Activated T-cell treated with anti-CD3 and anti-CD28 coated beads for 48 hours (primary cell): ENCODE measurements at places on chromosomes 2 and 18.

DNA sequence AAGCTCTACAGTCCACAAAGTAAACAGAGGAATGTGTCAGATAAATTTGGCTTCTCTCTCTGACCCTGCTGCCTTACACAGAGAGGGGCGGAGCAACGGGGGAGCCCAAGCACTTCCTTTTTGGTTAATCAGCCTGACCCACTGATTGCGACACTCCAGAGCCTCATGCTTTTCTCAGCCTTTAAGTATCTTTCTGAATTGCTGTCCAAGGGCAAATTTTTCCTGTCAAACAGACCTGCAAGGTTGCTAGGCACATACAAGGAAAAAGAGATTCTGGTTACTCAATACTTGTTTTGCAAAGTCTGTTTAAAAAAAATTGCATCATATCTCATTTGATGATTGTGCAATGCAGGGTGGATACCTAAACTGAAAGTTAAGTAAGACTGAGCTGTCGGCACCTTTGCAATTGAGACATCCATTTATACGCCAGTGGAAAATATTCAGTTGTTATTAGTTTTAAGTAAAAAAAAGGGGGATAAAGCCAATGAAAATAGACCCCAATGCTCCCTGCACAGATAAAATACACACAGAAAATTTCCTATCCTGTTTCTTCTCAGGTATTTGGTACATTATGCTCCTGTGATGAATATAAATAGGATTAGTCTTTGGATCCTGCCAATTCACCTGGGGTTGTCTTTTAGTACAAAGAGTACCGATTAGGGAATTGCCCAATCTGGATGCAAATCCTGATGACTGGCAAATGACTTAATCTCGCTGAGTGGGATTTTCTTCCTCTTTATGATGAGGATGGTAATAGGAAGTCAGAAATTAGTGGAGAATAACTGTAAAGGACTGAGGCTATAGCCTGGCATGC lies 260.2 kb upstream of the TRIB2 start:
- DNase-seq = peak; percentile 56

GRCh38 chr18:76274468-76275289 lies 220.4 kb downstream of the ZNF516 start:
- no peak for DNase-seq

DNA sequence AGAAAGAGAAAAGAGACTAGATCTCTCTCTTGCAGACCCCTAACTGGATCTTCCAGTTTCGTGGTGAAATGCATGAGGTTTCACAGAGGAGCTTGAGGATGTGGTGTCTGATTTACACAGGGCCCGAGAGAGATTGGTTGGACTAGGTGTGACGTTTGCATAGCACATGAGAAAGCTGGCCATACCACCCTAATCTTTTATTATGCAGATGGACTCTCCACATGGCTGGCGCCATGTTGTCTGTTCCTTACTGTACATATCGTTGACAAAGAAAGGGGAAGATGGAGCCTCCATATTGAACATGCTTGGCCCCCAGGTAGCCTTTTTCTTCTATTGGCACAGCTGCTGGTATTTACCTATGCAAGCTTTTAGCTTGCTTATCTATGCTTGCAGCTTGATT lies 27.5 kb upstream of the PGAP1 start:
- no peak for DNase-seq

DNA sequence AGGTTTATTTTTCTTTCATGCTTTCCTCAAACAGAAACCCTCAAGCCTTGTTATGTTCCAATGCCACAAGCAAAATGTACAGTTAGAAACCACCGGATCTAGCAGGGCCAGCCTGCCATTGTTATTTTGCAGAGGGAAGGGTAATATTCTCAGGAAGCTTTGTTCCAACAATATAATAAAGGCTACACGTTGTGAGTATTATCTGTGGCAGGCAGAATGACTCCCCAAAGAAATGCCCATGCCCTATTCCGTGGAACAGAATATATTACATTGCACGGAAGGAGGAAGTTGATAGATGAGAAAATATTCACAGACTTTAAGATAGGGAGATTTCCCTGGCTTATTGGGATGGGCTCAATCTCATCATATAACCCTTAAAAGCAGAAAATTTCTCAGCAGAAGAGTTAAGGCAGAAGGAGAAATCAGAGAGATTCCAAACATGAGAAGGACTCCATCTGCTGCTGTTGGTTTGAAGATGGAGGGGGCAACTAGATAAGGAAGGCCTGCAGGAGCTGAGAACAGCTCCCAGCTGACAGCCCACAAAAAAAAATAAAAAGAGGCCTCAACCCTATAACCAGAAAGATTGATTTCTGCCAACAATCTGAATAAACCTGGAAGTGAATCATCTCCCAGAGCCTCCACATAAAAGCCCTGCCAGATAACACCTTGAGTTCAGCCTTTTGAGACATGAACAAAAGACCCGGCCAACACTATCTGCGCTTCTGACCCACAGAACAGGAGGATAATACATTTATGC lies 466.6 kb downstream of the LPIN1 start:
- no peak for DNase-seq

DNA sequence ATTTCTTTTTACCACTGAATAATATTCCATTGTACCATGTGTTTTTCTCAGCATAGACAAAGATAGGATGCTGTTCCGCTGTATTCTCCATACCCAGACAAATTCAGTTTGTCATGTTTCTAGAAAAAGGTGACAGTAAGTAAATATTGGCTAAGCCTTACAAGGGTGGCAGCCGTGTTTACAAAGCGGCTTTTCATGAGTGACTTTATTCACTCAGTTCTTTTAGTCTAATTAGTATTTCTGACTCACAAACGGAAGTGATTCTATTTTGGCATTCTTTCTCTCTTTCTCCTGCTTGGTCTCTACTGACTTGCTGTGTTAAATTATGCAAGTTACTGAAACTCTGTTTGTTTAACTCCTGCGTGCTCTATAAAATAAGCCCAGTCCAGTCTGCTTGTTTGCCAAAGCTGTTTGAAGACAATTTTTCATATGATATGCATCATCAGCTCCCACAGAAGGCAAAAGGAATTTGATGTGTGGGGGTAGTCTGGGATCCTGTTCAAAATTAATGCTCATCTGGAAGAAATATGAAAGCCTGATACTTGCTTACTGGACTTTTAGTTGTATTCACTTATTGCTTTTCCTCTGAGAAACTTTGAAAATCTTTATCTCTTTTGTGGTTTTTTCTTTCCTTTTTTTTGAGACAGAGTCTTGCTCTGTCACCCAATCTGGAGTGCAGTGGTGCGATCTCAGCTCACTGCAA lies 2.3 kb upstream of the PLEKHH2 start:
- no peak for DNase-seq

DNA sequence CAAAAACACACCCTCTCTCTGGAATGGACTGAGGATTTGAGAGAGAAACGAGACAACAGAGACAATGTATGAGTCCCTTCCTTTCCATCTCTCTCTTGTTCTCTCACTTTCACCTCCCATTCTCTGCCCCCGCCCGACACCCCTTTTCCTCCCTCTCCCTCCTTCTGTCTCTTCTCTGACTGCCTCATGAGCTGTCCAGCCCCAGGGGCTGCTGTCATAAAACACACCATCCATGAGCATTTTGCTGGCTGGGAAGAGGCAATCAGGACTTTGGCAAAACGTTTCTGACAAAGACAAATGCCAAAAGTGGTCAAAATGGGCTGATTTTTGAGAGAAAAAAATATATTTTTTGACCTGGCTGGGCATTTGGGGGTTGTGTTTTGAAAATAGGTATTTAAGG lies 377.2 kb downstream of the EN1 start:
- DNase-seq = no peak

- no peak for DNase-seq
Observed at GRCh38 chr2:136225950-136226835, 108.2 kb upstream of the CXCR4 start.

- DNase-seq = no peak
Observed at GRCh38 chr2:40360652-40361051, 91.2 kb downstream of the SLC8A1 start.

- no peak for DNase-seq
Observed at GRCh38 chr2:63218800-63219526, 168.3 kb downstream of the OTX1 start.

DNA sequence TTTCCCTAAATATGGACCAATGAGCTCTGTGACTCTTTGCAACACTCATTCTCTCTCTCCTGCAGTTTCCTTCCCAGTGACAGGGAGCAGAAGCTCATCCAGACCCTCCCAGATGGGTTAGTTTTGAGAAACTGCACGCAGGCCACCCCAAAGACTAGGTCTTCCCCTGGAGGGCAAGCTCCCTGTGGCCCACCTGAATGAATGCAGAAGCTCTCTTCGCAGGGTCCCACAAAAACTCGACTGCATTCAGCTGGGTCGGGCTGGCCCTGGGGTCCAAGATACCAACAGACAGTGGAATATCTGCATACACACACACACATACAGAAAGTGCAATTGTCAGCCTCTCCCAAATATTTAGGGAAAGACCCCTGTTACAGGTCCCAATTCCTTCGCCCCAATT lies 37.0 kb downstream of the TFCP2L1 start:
- no peak for DNase-seq

GRCh38 chr2:241970716-241971115 lies 101.2 kb downstream of the RTP5 start:
- no peak for DNase-seq

GRCh38 chr2:120988051-120988699 lies 252.5 kb downstream of the GLI2 start:
- no peak for DNase-seq
